ENCODE measurements at places on chromosomes 7 and 10. TPM values are rescaled to one million over a fixed set of nuclear protein-coding genes. Genes with fewer than 3 reads are reported as not detected.

The NRP1 gene
- 22.0 TPM for polyA plus RNA-seq

The SEC61G gene
- polyA plus RNA-seq: 197 TPM

The C1QL3 gene
- not detected for polyA plus RNA-seq

The GIMAP5 gene
- 4.9 TPM for polyA plus RNA-seq

The STAG3 gene
- 0.81 TPM for polyA plus RNA-seq

GRCh38 chr10:90846746-90847145 lies 11.1 kb downstream of the HTR7 start:
- H3K27ac ChIP-seq: no peak overlapping the region
- no peak overlapping the region for H3K4me3 ChIP-seq
- H3K27me3 ChIP-seq: peaks cover 5% of the 10 kb centered on the region
- DNase-seq: no peak
- H3K36me3 ChIP-seq: no peaks in the 10 kb centered on the region

DNA sequence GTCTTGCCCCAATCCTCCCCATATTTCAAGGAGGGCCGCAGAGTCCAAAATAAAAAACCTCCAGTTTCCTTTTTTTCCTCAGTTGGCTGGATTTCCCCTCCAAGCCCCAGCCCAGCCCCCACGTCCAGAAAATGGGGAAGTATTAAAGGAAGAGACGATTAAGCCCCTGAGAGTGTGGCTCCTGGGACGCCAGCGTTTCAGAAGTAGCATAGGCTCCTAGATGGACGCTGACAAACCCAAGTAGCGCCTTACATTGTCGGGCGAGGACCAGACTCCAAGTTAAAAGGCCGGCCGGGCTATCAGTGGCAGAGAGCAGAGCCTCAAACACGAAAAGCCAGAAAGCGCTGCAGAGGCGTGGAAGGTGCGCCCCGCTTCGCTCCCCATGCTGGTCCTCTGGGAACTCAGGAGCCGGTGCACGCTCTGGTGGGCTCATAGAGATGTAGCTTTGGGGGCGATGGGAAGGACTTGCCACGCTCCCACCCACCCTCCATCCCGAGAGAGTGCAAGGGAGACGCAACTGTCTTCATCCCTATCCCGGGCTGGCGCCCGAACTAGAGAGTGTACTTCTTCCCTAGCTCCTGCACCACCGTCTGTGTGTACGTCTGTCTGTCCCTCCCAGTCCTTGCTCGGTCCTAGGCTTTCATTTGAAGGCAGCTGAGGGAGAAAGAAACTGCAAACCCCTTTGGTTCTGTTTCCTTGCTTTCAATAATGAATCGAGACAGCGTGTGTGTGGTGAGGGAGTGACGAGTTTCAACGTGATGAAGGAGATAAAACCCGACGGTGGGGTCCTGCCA lies 6.3 kb upstream of the EMX2 start:
- no peaks in the 10 kb centered on the region for H3K27me3 ChIP-seq
- DNase-seq: no peak
- H3K27ac ChIP-seq: no peak overlapping the region
- H3K4me1 ChIP-seq: no peaks in the 10 kb centered on the region

GRCh38 chr10:27147701-27148100 lies 6.5 kb downstream of the YME1L1 start:
- no peak for DNase-seq
- H3K4me1 ChIP-seq: no peaks in the 10 kb centered on the region
- no peak overlapping the region for H3K27ac ChIP-seq
- peaks cover 13% of the 10 kb centered on the region for H3K36me3 ChIP-seq
- H3K27me3 ChIP-seq: no peaks in the 10 kb centered on the region

DNA sequence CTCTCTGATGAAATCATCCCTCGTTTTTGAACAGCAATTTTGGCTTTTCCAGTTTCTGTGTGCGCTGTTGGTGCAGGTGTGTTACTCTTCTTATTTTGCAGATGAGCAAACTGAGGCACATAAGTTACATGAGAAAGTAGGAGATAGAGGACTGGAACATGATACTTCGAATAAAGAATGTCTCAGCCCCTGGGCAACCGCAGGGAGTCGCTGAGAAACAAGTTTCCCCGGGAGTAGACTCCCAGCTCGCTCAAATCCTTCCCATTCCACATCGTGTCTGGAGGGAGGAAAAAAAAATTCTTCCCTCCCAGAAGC lies 18.0 kb downstream of the MXI1 start:
- H3K4me3 ChIP-seq: peak overlapping the region; percentile 93
- no peak for DNase-seq
- H3K4me1 ChIP-seq: no peaks in the 10 kb centered on the region
- H3K36me3 ChIP-seq: no peaks in the 10 kb centered on the region
- H3K27me3 ChIP-seq: no peaks in the 10 kb centered on the region

- no peaks in the 10 kb centered on the region for H3K36me3 ChIP-seq
- no peaks in the 10 kb centered on the region for H3K27me3 ChIP-seq
- no peak for DNase-seq
- H3K4me3 ChIP-seq: no peak overlapping the region
- H3K27ac ChIP-seq: no peak overlapping the region
These were observed 247.3 kb downstream of the PARD3 start for GRCh38 chr10:34567659-34568253.

- H3K36me3 ChIP-seq: no peaks in the 10 kb centered on the region
- H3K4me1 ChIP-seq: peaks cover 5% of the 10 kb centered on the region
- H3K27ac ChIP-seq: no peak overlapping the region
- H3K27me3 ChIP-seq: peaks cover 3% of the 10 kb centered on the region
These were observed 191.7 kb upstream of the C7orf33 start for GRCh38 chr7:148398844-148399365.
